ENCODE measurements at places on chromosomes 4 and X. TPM values are rescaled to one million over a fixed set of nuclear protein-coding genes. Genes with fewer than 3 reads are reported as not detected.
A peak's percentile ranks its signal among the peaks of the same experiment; 100 is the strongest.

The DRD5 gene
- total RNA-seq, result not detected

GRCh38 chr4:90906239-90906638 is 779.0 kb downstream of the CCSER1 start:
- DNase-seq, result no peak

DNA sequence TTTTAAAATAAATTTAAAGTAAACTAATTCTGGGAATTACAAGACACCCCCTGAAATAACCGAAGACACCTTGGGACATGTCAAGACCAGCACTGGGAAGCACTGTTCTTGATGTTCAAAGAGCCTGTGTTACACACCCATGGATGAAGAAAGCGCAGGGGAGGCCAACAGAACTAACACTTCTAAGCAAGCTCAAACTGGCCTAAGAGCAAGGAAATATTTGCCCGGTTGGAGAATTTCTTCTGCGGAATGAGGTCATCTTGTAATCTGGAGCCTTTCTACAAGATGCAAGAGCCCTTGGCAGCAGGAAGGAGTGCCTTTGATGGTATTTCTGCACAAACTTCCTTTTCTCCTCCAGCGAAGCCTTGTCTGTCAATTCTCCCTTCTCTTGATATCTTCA is 9.3 kb upstream of the EFHC2 start:
- DNase-seq, result no peak

DNA sequence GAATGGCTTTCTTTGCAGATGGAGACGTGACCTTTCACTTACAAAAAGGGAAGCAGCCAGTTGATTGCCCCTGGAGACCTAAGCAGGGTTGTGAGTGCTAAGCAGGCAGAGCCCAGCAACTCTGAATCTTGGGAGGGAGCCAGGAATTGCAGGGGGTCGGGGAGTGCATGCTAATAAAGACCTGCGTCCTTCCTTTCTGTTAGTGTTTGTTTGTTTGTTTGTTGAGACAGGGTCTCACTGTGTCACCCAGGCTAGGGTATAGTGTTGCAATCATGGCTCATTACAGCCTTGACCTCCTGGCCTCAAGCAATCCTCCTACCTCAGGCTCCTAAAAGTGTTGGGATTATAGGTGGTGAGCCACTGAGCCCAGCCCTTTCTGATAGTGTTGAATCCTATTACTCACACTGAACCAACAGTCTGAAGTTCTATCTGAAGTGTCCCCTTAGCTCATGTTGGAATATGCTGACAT is 137.4 kb downstream of the CEP135 start:
- DNase-seq, result no peak

DNA sequence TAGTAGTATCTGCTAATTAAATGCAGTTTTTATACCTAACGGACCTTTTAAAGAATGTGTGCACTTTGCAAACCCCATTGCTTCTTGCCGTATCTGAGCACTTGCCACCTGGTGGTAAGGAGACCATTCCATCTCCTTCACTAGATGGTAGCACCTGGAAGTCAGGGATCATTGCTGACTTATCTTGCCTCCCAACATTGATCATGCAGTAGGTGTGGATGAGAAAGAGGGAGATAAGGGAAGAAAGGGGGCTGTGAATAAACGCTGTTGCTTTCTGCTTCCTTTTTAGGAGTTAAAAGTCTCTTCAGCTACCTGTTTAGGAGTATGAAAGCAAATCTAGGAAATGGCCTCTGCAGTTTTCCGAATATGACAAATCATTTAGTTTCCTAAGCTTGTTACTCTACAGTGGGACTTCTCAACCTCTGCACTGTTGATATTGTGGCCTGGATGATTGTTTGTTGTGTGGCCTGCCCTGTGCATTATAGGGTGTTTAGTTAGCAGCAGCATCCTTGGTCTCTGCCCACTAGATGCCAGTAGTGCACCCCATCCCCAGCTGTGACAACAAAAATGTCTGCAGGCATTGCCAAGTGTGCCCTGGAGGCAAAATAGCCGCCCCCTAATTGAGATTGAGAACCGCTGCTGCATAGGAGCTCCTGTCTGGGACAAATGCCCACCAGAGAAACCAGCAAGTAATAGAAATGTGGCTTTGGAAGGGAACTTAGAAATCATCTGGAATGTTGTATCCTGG is 38.8 kb downstream of the GAB1 start:
- DNase-seq, result peak; percentile 27

DNA sequence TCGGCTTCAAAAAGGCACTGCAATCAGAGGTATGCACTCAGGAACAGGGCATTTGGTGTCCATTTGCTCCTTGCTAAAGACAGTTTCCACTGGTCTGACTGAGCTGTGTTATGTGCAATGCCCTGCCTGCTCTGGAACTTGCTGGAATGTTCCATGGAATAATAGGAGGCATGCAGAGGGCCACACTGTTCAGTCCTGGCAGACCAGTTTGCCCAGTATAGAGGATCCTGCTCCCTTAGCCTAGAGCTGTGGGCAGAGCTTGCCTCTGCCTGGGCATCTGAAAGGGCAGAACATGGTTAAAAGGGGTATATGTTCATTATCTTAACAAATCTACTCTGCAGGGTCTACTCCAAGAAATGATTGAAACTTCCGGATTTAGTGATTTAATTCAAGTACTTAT is 27.8 kb upstream of the CD99L2 start:
- DNase-seq, result no peak

DNA sequence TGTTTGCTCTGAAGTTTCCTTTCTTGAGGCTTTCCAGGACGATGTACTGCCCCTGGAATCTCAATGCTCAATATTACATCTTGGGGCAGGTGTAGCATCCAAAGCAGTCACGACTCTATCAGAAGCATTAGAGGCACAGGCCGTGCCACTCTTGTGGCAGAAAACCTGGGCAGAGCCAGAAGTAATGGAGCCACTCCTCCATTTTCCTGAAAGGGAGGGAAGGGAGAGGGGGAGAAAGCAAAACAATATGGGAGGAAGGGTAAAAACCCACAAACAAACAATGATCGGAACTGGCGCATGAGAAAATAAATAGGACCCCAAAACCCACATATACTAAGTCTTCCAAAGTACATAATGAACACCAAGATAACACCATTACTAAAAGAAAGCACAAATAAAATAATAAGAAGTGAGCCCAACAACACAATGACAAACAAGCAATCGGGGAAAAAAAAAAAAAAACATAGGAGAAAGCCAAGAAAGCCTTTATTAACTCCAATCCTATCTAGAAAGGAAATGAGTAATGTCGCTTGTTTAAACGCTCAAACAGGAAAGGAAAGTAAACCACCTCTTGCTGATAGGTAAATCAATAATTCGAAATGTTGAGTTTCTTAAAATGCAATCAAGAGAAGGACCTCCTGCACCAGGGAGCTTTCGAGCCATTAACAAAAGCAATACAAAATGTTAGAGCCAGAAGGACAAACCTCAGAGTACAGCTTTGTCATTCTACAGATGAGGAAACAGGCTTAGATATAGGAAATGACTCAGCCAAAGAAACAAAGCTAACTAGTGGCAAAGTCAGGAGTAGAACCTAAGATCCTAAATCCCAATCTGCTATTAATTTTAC is 117.4 kb downstream of the ATRX start:
- peak; percentile 55 for DNase-seq

GRCh38 chrX:151359341-151359740 is 37.7 kb upstream of the VMA21 start:
- DNase-seq, result no peak

The MAGEA2B gene
- 16.1 TPM for total RNA-seq

The TBX22 gene
- total RNA-seq, result not detected

GRCh38 chr4:145494666-145495270 is 13.1 kb downstream of the SMAD1 start:
- DNase-seq, result no peak

The GAGE2A gene
- total RNA-seq, result not detected

DNA sequence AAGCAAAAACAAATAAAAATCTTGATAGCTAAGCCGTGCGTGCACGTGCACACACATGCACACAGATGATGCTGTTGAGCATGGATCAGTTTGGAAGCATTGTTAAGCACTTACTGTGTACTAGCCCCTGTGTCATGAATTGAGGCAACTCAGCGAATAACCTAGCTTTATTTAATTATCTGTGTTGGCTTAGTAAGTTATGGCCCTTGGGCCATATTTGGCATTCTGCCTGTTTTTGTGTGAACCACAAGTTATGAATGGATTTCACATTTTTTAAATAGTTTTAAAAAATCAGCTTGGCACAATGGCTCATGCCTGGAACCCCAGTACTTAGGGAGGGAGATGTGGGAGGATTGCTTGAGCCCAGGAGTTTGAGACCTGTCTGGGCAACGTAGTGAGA is 113.6 kb upstream of the CBLL2 start:
- DNase-seq, result peak; percentile 40

DNA sequence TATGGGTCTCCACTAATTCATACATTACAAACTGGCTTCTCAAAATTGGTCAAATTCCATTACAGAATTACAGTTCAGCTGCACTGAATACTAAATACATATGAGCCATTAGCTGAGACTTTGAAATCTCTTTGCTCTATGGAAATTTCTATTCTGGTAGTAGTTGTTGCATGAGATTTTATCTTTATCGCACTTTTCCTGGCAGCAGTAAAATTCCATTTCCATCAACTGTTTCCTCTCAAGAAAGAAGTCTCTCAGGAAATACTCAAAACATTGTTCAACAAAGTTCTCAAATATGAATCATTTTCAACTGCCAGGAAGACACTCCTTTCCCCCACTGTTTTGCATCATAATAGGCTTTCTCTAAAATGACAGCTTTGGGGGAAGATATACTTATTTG is 51.3 kb downstream of the ATP11C start:
- no peak for DNase-seq

GRCh38 chrX:138748480-138748879 is 37.0 kb upstream of the FGF13 start:
- DNase-seq, result no peak

The KCTD8 gene
- total RNA-seq, result not detected

- no peak for DNase-seq
Measured at GRCh38 chr4:164526933-164527583, 226.9 kb upstream of the SMIM31 start.

DNA sequence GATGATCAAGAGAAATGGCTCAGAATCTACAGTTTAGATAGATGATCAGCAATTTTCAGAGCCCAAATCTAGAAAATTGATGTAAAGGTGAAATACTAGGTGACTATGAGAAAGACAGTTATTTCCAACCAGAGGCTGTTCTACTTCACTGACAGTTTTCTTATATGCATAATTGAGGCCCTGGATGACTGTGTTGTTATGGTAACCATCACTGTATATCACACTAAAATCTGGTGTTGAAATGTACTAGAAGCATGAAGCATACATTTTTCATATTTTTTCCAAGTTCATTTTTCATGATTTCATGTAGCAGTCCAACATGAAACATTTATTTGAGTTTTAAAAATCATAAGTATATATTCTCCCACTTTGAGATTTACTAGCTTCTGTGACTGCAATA is 87.4 kb downstream of the ATXN3L start:
- DNase-seq, result no peak

DNA sequence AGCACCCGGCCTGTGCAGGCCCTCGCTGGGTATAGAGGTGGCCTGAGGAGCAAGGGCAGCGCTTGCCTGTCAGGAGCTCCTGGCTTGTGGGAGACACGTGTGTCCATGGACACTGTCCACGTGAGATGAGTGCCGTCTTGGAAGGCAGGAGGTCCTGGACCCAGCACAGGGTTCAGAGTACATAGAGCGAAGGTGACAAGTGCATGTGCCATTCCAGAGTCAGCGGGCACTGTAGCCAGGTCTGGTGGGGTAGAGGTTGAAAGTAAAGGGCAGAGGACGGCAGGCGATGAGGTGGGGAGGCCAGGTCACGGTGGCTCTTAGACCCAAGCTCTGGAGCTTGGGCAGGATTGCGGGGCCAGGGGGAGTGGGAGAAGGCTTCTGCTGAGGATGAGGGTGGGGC is 28.4 kb upstream of the TADA2B start:
- no peak for DNase-seq

The IL15 gene
- total RNA-seq, result 4.4 TPM

GRCh38 chr4:163976588-163976987 is 482.1 kb downstream of the TMA16 start:
- no peak for DNase-seq

- DNase-seq, result no peak
Measured at GRCh38 chr4:184499996-184500395, 25.6 kb upstream of the IRF2 start.

DNA sequence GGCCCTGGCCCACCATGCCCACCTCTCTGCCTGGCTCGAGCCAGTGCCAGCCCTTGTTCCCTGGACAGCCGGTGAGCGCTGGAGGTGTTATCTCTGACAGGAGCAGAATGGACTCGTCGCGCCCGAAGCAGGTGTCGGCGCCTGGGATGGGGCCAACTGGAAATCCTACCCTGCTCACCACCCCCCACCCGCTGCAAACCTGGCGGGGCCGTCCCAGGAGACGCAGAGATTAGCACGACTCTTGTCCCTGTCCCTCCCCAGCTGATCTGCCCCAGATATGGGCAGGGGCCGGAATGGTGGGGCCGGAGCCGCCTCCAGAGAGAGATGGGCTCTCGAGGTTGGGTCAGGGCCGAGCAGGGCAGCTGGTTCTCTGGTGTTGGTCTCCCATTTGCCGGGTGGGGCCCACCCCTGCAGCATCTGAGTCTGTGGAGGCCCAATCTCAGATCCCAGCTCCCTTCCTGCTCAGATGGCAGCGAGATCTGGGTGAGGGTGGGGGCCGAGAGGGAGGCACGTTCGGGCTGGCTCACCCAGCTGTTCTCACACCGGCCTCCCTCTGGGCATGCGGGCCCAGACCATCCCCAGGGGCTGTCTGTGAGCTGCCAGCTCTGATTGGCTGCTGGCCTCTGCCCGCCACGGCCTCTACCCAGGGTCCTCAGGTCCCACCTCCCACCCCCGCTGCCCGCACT is 20.1 kb upstream of the FGFR3 start:
- no peak for DNase-seq

DNA sequence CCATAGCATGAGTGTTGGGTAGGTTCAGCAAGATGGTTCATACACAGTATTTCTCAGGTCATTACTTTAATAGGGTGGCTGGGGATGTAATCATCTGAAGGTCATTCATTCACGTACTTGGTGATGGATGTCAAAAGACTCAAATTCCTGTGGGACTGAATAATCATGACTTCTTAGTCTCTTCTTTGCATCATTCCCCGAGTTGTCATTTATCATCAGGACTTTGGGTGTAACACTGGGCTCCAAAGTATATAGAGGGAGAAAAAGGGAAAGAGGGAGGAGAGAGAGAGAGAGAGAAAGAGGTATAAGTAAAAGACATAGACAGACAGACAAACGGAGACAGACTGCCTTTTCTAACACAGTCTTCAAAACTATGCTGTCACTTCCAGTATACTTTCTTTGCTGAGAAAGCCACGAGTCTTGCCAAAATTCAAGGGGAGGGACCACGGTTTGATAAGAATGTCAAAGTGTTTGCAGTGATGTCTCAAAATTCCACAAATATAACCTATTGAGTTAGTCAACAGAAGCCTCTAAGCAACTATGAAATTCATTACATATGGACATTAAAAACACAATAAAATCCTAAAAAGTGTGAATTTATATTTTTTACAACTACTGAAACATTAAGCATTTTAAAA is 55.9 kb downstream of the UGT2A3 start:
- no peak for DNase-seq
